Kidney (tissue), 22 donors: ENCODE measurements at places on chromosomes 16 and 17.

GRCh38 chr16:56424791-56425438 lies 430 bp downstream of the AMFR start:
- peak; percentile 71 for DNase-seq

DNA sequence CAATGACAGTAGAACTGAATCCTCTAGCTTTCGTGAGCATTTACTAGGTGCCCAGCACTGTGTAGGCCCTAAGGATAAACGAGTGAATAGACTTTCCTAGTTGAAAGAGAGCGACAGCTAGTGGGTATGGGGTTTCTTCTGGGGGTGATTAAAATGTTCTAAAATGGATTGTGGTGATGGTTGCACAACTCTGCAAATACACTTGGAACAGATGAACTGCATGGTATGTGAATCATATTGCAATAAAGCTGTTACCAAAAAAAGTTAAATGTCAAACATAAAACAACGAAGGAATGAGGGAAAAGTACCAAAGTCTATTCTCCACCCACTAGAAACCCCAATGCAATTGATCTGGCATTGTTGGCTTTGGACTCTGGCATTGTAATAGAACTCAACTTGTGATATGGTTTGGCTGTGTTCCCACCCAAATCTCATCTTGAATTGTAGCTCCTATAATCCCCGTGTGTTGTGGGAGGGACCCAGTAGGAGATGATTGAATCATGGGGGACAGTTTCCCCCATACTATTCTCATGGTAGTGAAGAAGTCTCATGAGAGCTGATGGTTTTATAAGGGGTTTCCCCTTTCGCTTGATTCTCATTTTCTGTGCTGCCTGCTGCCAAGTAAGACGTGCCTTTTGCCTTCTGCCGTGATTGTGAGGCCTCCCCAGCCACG lies 70.5 kb downstream of the MARF1 start:
- no peak for DNase-seq

GRCh38 chr17:66115246-66115645 lies 76.7 kb downstream of the CEP112 start:
- no peak for DNase-seq

DNA sequence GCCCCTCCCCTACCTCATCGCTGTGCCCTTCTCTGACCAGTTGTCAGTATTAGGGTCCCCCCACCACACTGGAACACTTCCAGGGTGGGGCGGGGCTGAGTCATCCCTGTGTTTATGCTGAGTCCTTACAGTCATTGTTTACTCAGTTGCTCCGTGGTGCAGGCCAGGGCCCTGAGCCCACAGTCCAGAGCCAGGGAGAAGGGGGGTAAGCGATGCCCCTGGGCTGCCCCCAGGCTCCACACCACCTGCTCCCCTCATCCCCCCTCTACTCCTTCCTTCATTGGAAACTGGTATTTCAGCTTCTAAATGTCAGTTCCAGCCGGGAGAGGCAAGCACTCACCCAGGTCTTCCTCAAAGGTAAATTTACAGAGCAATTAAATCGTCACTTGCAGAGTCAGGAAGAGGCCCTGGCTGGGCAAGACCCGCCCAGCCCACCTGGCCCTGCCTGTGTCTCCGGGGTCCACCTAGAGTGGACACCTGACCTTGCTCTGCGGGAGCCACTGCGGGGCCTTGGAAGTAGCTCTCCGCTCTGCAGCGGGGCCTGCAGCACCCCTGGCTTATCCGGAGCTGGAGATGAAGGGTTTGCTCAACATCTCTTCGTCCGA lies 4.8 kb downstream of the ATP2A3 start:
- DNase-seq, result no peak

GRCh38 chr17:19676896-19677295 lies 28.3 kb downstream of the ALDH3A2 start:
- DNase-seq, result no peak
